ENCODE measurements at places on chromosomes 2 and 18.

- DNase-seq: no peak
These were observed 38.3 kb upstream of the CTIF start for GRCh38 chr18:48500517-48500916.

DNA sequence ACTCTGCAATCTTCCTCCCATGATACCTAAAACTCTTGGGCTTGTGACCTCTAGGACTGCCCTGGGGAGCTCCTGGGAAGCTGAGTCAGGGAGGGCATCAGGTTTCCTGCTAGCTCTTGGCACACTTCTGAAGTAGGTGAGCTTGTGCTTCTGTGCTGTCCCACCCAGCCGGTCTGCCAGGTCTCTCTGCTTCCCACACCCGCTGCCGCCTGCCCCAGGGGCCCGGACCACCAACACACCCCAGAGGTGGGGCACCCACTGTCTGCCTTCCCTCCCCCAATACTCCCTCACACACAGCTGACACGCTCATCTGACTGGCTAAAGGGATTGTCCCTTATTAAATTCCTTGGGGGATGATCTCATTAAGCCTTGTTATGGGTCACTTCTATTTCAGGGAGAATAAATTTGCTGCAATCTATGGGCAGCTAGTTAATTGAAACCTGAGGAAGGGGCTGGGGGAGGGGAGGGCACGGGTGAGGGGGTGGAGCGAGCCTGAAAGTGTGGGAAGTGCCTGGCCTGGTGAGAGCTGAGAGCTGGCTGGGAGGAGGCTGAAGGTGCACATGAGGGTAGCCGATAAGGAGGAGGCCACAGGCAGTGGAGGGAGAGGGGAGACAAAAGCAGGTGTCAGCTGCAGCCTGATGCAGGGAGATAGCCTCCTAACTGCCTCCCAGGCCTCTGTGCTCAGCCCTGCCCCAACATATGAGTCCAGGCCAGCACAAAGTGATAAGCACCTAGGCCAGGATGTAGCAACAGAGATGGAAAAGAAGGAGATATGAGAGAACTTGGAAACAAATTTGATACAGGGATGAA lies 48.8 kb downstream of the HAUS1 start:
- DNase-seq: no peak

- no peak for DNase-seq
These were observed 223.8 kb downstream of the RIT2 start for GRCh38 chr18:42891705-42892104.

- DNase-seq: no peak
These were observed 97.2 kb upstream of the GPR45 start for GRCh38 chr2:105144152-105144940.

DNA sequence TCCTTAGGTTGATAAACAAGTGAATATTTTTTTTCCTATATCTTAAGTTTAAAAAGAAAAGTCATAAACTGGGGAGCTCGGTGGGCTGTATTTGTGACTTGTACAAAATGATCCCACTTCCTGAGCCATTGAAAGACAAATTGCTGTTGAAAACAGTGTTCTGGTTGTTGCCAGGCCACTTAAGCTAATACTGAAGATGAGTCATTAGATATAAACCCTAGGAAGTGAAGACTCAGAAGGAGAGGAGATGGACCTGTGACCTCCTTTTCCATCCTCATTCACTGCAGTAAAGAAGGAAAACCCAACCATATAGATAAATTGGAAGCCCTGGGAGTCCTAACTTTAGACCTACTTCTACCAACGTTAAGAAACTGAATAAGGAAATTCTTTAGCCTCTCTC lies 46.2 kb upstream of the SERPINE2 start:
- no peak for DNase-seq

DNA sequence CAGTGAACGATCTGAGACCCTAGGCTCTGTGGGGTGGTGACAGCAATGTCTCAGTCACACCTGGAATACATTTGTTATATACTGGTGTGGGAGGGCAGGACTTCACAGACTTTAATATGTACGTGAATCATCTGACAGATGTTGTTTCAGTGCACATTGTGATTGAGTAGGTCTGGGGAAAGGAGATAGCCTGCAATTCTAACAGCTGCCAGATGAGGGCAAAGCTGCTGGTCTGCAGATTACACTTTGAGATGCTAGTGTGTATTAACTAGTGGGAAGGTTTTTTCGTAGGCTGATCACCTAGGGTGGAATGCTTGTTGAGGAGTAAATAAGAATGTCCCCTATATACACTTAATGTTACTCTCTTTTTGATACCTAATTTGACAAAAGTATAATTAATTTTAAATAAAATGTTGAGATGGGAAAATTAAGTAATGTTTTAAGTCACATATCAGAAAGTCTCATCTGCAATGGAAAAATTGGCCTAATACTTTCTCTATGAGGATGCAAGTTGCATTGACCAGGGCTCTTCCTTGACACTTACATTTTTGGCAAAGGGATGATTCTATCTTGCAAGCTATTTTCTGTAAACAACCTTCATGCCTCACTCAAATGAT lies 496.9 kb upstream of the HNMT start:
- DNase-seq: no peak

DNA sequence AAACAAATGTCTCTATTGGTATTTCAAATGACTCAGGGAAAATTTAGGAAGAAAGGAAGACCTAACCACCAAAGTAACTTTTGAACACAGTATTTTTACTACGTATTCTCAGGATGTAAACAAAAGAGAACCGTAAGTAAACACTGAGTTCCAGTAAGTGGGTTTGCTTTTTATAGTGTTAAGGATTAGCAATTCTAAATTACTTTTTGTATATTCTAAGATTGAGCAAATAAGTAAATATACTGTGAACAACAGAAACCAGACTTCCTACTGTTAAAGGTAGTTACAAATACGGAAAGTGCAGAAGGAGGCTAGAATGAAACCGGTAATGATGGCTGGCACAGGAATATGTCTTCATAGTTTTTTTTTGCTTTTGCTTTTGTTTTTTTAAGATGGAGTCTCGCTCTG lies 31.5 kb downstream of the SESTD1 start:
- DNase-seq: no peak

DNA sequence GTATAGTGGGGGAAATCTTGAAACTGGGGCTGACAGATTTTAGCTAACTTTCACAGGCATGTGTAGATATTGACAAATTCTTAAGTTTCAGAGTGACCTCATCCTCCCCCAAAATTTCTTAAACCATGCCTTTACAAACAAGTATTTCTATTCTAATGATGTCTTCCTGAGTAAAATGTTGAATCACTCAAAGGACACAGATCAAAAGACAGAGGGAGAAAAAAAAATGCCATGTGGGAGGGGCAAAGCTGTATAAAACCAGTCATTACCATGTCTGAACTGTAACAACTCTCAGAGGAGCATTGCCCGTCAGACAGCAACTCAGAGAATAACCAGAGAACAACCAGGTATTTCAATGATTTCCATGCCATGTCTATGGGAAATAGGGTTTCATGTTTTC lies at the start of gene SERPINB2:
Gene SERPINB2, plus strand, starts transcription at position 282 of the 400 bp plus-strand sequence. CDS start 3,740 bp downstream, outside the sequence.
- no peak for DNase-seq

DNA sequence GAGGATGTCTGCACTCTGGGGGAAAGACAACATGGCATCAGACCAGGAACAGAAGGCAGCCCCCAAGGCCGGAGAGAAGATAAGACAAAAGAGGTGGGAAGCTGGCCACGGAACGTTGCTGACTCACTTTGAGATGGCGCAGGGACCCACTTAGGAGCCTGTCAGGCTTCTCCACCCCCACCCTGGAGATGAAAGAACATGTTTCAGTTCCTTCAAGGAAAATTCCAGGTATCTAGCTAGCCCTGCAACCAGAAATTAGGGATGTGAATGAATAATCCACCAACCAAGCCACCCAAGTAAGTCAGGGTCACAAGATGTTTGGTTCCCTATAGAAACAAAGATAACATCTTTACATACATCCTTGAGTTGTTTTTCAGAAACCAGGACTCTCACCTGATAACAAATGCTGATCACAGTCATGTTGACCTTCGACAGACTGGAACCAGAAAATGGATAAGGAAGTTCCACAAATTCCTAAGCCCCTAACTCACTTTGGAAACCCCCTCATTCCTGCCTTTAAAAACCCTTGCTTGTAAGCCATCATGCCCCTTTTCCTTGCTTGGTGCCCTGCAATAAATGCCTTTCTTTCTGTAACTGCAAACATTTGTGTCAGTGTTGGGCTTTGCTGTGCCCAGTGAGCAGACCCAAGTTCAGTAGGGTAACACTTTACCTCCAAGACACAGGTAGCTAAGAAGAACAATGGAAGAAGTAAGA lies 31.9 kb downstream of the PSTPIP2 start:
- no peak for DNase-seq

- no peak for DNase-seq
These were observed 808.7 kb upstream of the PIK3C3 start for GRCh38 chr18:41146301-41146700.

DNA sequence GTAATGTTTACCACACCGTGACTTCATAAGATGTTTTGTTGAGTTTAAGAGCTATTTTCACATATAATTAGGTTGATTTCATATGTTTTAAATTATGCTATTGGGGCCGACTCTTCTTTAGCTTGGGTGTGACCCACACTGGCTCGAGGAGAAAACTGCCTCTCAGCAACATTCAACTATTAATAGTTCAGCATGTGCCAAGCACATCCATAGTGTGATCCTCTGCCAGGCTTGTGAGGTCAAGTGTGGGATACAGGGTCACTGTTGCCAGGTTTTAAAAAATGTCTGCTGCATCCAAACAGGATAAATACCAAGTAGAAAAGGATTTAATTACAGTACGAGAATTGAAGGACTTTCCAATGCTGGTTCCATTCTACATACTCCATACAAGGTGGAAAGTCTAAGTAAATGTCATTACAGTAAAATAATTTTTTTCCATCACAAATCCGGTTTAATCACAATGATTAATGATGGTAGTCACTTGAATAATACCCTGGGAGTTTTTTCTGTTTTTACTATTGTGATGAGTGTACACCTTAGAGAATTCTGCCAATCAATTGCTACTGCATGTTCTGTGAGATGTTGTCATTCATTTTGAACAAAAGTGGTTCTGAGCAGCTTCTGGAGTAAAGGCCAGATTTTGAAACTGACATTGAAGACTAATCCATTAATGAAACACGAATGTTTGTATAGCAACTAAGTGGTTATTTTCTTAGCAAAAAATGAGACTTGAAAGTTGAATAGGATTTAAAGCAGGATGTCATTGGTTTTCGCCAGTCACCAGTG lies 84.5 kb downstream of the ABI2 start:
- DNase-seq: no peak

- no peak for DNase-seq
These were observed 137.8 kb downstream of the PIK3C3 start for GRCh38 chr18:42092848-42093247.

DNA sequence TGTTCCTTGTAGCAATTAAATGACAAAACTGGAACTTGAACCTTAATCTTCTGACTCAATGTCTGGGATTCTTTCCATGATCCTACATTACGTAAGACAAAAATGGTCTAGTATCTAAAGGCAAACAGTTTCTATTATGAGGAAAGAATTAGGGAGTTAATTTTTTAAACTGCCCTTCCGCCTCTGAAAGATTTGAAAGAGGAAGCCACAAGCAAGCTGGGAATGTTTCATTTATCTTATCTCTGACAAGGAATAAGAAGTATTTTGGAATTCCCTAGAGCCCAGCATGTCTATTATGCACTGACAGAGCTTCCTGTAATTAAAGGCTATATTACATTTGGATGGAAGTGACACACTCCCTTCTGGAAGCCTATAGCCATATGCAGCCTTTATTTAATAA lies 558.8 kb upstream of the CDH2 start:
- DNase-seq: no peak

- DNase-seq: no peak
These were observed 502.1 kb downstream of the PARD3B start for GRCh38 chr2:205047273-205047839.

DNA sequence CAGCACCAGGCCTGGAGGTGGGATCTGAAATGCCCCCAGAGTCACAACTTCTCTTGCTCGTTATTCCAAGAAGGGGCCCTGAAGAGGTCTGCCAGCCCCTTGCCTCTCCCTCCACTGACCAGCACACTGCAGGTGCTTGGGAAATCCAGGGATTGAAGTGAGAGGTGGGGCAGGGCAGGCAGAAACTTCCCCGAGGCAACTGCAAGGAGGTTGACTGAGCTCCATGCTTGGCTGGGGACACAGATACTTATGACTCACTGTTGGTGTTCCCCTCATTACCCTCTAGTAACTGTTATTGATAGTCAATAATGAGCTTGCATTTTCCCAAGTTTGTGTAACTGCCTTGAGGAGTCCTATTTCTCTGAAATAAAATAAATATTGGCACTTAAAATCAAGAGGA lies 47.5 kb downstream of the MARCO start:
- no peak for DNase-seq

GRCh38 chr18:11119550-11119949 lies 29.8 kb downstream of the PIEZO2 start:
- no peak for DNase-seq

- no peak for DNase-seq
These were observed 3.0 kb downstream of the GBX2 start for GRCh38 chr2:236164925-236165841.
